ENCODE measurements at places on chromosomes 13 and 19.
A peak's percentile ranks its signal among the peaks of the same experiment; 100 is the strongest.

DNA sequence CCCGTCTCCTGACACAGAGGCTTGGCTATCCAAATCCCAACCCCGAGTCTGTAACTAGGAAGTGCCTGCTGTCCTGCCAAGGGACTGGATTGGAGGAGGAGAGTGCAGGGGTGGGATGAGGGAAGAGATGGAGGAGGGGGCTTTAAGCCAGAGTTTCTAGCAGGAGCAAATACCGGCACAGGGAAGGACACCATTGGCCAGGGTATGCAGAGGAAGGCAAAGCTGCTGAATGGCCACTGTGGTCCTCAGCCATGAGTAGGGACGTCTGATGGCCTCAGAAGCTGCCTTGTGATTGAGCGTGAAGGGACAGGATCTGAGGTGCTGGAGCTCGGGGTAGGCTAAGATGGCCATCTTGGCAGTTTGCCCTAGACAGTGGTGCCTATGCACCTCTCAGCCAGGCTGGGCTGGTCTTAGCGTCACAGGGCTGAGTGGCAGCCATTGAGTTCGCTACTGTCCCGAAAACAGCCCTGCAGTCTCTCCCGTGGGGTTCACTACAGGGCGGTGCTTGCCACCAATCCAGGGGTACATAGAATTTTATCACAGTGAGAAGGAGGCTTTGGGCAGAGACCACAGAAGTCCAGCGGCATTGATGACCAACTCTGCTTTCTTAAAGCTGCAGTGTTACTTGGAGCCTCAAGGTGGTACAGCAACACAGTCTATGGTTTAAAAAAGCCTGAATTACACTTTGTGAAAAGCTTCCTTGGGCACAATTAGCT lies 61.8 kb downstream of the AKAP11 start:
- peak; percentile 73 for DNase-seq

GRCh38 chr13:97477844-97478243 lies 43.9 kb downstream of the RAP2A start:
- no peak for DNase-seq

DNA sequence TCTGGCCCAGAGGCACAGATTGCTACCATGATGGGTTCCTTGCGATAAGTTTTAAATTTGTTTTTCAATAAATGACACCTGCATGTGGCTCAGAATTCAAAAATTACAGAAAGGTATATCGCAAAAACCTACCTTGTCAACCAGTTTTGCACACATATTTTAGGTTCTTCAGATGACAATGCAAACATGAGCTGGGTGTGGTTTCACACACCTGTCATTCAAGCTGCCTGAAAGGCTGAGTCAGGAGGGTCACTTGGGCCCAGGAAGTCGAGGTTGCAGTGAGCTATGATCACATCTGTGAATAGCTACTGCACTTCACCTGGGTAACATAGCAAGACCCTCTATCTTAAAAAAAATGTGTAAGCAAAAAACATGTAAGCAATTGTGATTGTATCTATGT lies 56.1 kb downstream of the DNM2 start:
- no peak for DNase-seq

- no peak for DNase-seq
Measured at GRCh38 chr13:80888390-80888789, 547.5 kb upstream of the SPRY2 start.

DNA sequence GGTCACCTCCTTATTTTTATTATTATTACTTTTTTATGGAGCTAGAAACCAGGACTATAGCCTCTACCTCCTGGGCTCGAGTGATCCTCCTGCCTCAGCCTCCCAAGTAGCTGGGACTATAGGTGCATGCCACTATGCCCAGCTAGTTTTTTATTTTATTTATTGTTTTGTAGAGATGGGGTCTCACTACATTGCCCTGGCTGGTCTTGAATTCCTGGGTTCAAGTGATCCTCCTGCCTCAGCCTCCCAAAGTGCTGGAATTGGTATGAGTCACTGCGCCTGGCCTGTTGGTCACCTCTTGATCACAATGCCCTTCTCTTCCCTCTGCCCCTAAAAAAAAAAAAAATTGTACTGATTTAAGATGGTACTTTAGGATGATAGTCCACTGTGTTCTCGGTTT lies 20.4 kb downstream of the MRPS12 start:
- no peak for DNase-seq

GRCh38 chr13:104404325-104404724 lies 1338.1 kb upstream of the SLC10A2 start:
- DNase-seq, result peak; percentile 20
